ENCODE measurements at places on chromosomes 5 and 9.

DNA sequence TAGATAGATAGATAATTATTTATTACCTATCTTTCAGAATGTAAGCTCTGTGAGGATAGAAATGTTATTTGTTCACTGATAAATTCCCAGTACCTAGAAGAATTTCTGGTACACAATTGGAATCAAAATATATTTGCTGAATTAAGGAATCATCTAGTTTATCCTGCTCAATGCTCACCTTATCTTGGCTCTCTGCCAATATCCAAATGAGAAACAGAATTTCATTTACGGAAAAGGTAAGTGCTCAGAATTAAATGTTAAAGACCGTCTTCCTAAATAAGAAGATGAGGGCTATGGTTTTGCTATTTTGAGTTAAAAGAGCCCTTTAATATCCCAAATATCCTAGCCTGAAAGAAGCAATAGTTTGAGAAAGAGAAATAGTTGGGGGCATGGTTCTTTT is 232.1 kb upstream of the PDE4D start:
- no peak for DNase-seq

DNA sequence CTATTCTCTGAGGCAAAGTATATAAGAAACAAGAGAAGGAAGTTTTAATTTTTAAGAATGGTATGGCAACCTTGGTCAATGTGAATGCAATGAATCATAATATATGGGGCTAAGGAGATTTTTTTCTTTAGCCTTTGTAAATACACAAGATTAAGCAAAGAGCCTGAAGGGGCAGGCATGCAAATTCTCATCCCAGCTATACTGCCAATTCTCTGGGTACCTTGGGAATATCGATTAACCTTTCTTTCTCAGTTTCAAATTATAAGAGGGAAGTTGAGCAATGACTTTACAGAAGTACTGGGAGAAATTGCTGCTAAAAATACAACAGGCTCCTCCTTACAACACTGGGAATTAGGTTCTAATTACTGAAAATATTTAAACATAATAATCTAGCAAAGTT is 97.5 kb downstream of the MRPS27 start:
- no peak for DNase-seq

DNA sequence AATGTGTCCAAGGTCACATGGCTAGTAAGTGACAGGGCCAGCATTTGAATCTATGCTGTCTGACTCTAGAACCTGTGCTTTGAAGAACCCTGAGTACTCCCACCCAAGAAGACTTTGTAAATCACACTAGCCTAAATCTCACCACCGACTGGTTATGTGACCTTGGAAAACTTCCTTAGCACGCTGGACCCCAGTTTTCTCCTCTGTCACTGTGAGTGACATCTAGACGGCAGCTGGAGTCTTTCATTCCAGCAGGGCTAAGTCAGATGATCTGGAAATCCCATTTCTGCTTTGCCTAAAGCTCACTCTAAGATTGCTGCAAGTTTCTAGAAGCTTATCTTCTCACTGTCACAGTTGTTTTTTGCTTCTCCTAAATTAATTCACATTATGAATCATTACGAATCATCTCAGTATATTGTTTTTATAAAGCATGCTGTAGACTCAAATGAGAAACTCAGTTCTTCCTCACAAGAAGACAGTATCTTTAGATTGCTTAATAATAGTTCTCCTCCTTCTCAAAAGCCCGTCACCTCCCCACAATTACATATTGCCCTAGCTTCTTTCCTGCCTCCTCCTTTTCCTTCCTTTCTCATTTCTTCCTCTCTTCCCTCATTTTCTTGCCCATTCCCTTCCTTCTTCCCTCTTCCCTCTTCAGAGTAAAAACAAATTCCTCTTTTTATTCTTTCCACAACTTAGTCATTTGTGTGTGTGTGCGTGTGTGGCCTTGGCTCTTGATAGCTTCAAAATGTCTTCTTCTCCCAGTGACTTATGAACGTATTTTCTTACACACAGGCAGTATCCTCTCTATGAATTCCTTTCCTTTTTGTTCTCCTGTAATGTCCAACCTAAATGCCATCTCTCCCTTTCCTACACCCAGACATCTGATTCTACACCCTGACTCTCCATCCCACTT is 16.8 kb downstream of the ALDOB start:
- no peak for DNase-seq

- no peak for DNase-seq
Measured at GRCh38 chr5:168356171-168356570, 64.7 kb downstream of the WWC1 start.

DNA sequence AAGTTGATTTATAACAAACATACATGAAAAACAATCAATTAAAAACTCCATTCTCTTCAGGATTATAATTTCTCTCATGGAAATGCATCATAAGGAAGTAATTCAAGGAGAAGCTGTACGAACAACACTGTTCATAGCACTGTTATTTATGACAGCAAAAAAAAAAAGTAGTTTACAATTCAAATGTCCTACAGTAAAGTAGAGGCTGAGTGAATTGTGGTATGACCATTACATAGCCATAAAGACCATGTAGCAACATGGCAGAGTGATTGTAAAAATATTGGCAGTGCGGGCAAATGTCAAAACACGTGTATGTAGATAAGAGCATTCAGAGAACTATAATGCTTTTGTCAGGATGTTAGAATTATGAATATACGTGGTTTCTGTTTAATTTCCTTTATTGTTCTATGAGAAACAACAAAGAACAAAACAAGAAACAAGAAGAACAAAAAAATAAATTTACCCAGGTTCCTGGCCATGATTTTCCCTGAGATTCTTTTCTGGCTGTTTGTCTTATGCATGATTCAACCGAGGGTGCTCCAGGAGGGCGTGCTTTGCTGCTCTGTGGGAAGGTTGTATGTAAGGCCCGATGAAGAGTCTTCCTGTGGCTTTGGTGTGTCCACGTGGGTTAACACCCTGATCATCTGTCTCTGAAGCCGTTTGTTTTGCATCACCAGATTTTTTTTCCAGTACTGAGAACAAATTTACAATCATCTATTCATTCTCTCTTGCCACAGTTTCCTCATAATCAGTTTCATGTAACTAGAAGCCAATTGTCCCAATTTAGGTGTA is 28.8 kb downstream of the GCNT4 start:
- no peak for DNase-seq

GRCh38 chr5:144194144-144194543 is 23.5 kb downstream of the KCTD16 start:
- DNase-seq = no peak

- DNase-seq = no peak
Measured at GRCh38 chr5:89269721-89270120, 386.7 kb upstream of the MEF2C start.

DNA sequence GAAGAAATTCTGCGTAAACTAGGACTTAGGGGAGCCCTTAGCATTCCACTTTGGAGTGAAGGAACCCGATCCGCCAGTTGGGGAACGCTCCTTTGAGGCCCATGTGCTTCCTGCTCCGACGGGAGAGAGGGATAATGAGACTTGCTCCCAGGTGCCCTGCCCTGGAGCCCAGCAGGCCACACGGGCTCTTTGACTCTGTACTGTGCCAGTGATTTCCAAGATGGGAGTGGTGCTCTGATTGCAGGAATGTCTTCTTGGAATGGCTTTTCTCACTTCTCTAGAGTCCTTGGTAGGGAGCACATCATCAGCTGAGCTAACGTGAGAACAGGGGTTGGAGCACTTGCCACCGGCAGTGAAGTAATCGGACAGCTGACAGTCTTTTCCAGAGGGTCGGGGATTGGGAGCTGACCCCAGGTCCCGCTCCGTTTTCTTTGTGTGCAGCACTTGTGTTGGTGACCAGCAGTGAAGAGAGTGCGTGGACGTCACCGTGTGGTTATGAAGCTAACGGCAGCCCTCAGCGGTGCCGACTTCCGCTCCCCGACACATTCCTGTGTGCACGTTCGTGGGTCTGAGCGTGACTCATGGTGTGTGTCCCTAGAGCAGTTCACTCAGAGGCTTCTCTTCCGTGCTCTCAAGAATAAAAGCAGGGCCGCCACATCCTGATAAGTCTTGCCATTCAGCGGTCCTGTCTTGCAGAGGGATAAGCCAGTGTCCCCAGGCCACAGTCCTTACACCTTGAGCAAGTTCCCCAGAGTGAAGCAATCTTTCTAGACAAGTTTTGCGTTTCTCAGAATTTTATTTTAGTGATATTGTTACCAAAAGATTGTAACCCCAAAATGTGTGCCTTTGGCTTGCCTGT is 25.6 kb downstream of the ABL1 start:
- no peak for DNase-seq

DNA sequence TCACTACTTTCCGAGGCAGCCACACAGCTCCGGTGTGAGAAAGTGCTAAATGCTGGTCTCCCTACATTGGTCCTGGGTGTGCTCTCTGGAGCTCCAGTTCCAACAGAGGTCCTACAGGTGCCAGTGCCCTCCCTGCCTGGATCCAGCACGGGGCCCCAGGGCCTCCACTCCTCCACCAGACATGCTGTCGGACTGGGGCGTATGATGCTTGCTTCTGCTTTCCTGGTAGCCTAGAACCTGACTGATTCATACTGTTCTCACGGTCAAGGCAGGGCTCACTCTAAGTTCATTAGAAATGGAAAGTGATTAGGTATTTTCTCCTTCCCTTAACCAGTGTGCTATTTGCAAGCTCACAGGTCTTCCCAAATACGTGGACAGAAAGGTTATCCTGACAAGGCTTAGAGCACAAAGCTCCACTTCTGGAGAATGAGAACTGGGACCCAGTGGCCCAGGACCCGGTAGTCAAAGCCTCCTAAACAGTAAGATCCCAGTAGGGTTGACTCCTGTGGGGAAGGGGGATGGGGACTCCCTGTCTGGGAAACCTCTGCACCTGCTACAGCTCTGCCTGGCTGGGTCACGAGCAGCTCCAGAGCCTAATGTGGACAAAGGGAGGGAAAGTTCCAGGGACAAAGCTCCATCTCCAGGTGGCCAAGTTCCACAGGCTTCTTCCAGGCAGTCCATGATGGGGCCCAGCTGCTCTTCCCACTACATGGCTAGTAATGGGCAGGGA is 98.1 kb downstream of the PAX5 start:
- DNase-seq = no peak

DNA sequence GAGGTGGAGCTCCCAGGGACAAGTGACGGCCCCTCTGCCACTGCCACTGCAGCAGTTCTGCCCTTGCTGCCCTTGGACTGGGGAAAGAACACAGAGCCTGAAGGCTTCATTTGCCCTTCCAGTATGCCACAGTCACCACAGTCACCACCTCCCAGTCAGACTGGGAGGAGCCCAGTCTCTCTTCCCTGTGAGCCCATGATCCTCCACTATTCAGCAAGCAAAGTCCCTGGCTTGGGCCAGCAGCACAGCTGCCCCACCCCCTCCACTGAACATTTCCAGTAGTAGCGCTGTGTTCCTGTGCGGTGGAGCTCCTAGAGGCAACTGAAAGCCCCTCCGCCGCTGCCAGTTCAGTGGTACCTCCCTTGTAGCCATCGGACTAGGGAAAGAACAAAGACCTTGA is 329.4 kb downstream of the MAN2A1 start:
- no peak for DNase-seq

GRCh38 chr9:126376311-126377175 is 49.9 kb downstream of the MVB12B start:
- no peak for DNase-seq

DNA sequence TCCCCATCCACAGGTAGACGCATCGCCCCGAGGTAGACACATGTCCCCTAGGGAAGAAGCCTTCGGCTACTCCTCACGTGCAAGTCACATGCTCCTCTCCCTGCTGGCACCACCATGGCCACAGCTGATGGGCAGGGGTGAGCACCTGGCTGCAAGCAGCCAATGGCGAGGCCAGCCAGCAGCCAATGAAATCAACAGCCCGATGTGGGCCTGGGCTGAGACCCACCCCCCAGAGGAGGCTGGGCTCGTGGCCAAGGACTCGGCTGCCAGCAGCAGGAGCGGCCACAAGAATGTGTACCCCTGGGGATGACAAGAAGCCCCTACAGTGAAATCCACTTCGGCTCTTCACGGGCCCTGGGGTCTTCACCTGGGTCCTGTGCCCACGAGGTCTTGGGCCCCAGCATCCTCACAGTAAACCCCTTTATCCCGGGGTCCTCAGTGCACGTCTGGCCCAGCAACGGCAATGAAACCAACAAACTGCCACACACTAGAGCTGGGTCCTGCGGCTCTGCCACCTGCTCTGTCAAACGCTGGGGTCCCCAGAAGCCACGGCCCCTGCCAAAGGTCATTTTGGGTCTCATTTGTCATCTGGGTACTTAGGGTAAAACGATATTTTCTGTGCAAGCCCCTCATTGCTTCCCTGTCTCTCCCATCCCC is 22.1 kb upstream of the PTGES start:
- peak; percentile 21 for DNase-seq

DNA sequence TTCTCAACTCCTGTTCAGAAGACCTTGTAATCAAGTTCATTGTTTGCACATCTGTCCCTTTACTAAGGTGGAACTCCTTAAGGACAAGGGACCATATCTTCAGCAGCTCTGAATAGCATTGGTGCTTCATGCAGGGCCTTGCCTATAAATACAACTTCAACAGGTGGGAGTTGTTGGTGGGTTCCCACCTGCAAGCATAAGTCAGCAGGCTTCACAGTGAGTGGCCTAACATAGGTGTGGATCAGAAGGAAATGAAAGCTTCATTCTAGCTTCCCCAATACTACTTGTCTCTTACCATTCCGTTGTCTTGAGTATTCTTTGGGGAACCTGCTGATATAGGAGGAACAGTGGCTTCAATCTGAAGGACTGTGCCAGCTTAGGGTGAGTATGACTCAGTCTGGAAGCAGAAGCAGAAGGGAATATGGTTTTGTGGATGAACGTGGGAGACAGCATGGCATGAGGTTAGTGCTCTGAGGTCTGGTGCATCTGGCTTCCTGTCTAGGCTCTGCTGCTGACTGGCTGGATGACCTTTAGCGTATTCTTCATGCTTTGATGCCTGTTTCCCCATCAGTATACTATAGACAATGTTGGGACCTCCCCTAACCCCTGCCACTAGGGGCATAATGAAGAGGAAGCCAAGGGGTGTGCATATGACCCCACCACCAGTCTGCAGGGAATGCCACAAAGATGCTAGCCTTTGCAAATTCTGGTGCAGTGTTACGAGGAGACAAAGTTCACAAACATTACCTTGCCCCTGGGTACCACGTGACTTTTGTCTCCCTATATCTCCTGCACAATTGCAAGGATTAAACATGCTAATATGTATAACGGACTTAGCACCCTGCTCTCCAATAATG is 192.3 kb downstream of the PALM2AKAP2 start:
- DNase-seq = no peak

DNA sequence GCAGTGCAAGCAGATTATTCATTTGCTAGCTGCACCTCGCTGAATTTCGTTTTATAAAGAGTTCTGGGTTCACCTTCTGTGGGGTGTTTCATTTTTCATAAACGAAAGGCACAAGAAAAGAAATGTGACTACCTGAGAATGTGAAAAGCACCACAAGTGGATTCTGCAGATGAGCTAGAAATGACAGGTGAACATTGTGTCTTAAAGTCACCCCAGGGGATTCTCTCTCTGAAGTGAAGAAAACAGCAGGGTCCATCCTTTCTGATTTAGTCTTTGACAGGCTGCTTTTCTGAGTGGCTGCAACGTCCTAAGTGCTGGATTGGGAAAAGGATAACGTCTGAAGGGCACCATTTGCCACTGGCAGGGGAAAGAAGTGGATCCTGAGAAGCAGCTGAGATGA is 469.3 kb downstream of the SPATA31D1 start:
- DNase-seq = no peak

GRCh38 chr5:154722097-154722496 is 33.1 kb upstream of the LARP1 start:
- DNase-seq = no peak

GRCh38 chr9:73597771-73598170 is 446.1 kb downstream of the ANXA1 start:
- no peak for DNase-seq

All from Karpas-422 (cell line).